ENCODE measurements at places on chromosomes 4 and X.

GRCh38 chr4:102693861-102694260 is 66.9 kb downstream of the MANBA start:
- no peak for DNase-seq

GRCh38 chr4:14744346-14744745 is 257.9 kb upstream of the CPEB2 start:
- DNase-seq = no peak

- DNase-seq = no peak
These were observed 127.6 kb upstream of the GATB start for GRCh38 chr4:151888367-151888866.

DNA sequence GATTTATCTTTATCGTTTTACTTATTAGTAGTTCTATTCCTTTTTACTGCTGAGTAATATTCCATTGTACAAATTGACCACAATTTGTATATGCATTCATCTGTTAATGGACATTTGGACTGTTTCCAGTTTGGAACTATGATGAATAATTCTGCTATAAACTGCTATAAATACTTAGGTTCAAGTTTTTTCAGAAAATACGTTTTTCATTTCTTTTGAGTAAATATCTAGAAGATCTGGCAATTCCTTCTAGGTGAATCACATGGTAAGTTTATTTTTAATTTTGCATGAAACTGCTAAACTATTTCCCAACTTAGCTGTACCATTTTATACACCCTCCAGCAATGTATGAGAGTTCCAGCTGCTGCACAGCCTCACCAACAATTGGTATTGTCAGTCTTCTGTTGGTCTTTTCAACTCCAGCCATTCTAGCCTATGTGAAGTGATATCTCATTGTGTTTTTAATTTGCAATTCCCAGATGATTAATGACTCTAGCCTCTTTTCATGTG is 22.2 kb downstream of the LIN54 start:
- no peak for DNase-seq

GRCh38 chr4:8171984-8172924 is 13.6 kb upstream of the ABLIM2 start:
- no peak for DNase-seq

- DNase-seq = peak; percentile 88
These were observed at the start of gene IKBKG for GRCh38 chrX:154547245-154548027. Gene IKBKG (plus strand): TSS chrX:154547620. CDS start chrX:154552003, 4,383 bp downstream.

DNA sequence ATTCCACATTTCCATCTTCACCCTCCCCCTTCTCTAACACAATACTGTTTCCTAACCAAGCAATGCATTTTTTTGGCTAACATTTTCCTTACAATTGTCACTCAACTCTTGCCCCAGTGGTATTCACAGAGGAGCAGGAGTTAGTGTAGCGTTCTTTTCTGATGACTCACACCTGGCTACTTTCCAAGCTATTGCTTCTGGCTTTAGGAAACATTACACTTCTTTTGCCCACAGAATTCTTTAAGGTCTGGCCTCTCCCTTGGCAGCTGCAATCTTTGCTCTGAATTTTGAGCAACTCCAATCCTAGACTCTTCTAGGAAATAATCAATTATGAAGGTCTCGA is 27.5 kb upstream of the PDGFC start:
- DNase-seq = peak; percentile 98

DNA sequence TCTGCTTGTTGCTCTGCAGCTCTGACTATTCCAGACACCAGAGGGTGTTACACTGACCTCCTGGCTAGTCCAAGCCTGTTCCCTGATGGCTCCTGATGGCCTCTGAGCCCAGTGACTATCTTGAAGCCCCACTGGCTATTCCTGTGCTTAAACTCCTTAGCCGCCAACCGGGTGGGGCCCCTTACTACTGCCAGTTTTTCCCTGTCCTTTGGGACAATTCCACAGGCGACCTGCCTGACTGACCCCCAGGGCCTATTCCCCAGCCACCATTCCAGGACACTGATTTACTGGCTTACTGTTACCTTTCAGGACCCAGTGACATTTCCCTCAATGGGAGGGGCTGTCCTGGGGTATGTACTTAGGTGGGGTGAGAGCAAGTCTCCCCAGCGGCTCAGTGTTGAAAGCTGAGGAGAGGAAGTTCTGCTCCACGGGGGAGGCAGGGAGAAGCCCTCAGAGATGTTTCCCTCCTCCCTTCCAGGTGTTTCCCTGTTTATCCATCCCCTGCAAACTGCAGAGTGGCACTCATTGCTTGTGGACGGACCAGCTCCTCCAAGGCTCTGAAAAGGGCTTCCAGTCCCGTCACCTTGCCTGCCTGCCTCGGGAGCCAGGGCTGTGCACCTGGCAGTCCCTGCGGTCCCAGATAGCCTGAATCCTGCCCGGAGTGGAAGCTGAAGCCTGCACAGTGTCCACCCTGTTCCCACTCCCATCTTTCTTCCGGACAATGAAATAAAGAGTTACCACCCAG is 4.0 kb downstream of the TIMP1 start:
- no peak for DNase-seq

DNA sequence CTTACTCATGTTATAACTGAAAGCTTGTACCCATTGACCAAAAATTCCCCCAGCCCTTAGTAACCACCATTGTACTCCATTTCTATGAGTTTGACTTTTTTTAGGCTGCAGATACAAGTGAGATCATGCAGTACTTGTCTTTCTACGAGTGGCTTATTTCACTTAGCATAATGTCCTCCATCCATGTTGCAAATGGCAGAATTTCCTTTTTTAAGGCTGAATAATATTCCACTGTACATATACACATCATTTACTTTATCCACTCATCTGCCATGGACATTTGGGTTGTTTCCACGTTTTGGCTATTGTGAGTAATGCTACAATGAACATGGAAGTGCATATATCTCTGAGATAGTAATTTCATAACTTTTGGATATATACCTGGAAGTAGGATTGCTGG is 10.4 kb downstream of the RBM3 start:
- DNase-seq = no peak

DNA sequence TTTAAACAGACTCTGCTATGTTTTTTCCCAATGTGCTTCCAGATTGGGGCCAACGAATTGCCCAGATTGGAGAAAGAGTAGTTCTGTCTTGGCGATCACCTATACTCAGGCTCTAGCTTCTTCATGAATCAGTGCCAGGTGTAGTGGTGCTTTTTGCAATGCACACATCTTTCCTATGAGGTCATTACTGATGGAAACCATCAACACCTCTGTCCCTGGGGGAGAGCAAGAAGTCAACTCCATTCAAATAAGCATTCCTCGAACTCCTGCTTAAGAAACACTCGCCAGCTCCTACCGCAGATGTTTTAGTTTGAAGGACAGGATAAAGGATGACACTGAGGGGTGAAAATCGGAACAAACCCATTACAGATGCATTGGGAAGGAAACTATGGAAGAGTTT is 156.5 kb upstream of the DKK2 start:
- DNase-seq = no peak

DNA sequence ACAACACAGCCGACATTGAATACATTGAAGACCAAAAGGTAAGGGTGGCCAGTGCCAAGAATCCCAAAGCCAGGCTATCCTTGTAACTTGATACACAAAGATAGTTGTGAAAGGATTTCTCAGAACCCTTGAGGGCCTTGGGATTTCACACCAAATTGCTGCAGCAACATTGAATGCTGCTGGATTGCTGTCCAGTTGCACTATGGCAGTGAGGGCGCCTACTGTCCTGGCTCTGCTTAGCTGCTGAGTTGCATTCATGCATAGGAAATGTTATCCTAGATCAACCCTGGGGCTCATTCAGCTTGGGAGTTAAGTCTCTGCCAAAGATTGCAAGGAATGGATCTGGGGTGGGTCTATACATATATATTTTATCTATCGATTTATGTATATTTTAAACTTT is 38.7 kb downstream of the LONRF3 start:
- DNase-seq = no peak

DNA sequence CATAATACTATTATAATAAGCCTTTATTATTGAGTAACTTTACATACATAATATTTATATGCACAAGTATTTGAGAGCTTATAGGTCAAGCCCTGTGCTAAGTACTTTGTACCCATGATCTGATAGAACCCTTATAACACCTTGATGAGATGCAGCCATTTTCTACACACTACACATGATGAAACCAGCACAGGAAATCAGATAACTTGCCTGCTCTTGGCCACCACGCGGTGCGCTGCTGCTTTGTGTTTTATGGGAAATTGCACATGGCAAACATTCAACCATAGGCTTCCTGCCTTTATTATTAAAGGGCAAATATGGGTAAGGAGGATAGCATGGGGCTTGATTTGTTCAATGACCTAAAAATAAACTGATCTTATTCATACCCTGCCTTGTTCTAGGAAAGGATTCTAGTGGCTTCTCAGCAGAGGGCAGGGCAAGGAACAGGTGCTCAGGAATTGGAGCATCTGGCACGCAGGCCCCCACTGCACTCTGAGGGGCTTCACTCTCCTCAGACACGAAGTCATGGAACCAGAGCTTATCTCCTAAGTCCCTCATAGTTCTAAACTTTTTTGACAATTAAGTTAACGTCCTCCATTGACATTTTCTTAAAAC is 31.6 kb upstream of the NAP1L5 start:
- no peak for DNase-seq

DNA sequence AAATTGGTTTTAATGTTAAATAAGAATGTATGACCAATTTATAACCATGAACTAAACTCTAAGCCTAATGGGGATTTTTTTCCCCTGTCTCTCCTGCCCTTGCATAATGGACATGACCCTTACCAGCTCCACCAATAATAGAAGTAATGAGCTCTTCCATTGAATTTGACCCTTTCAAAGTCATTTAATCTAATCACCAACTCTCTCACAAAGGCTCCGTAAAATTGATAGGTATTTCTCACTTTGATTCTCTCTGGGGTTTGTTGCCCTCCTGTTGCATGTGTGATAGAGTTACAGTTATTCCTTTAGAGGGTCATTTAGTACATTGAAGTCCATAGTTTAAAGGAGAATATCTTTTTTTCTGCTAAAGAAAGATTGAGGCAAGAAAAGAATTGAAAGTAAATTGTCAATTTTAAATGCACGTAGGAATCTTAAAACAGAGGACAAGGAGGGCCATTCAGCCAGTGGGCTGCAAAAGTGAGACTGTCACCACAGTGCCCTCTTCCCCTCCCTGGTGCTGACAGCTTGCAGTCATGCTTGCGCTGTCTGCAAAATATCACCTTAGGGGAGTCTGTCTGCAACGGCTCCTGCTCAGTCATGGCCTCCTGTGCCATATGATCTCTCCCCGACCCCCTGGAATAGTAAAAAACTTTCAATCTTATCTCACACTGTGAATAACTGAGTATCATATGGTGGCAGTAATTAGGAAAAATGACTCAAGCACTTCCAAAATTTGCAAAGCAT is 307.5 kb upstream of the GNPDA2 start:
- no peak for DNase-seq

All from A172 (cell line).